HFFc6 (cell line): ENCODE measurements at places on chromosomes 3 and 15. TPM values are rescaled to one million over a fixed set of nuclear protein-coding genes. Genes with fewer than 3 reads are reported as not detected.

Gene FBLN2
- total RNA-seq, result 71.1 to 90.9 TPM (median 84.5 TPM) in 3 replicates

DNA sequence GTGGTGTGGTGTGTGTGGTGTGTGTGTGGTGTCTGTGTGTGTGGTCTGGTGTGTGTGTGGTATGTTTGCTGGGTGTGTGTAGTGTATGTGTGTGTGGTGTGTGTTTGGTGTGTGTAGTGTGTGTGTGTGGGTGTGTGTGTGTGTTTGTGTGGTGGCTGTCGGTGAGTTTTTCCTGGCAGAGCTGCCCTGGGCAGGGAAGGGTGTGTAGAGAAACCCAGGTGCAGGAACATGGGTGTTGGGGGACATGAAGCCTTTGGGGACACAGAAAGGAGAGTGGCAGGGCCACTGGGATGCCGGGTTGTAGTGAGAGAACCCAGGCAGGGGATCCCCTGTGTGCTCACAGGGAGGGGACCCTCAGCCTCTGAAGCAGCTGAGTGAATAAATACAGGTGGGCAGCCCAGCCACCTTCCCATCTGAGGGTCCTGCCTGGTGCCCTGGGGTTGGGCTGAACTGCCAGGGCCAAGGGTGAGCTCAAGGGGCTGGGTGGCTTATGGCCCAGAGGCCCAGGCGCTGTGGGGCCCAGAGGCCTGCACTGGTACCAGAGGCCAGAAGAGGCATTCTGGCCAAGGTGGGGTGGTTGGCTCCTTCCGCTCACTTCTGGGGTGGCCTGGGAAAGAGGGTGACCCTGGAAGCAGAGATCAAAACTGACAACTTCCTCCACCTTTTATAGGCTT, 48.5 kb upstream of the CTSH start:
- no peak overlapping the region for H3K4me3 ChIP-seq
- H3K27ac ChIP-seq, result no peak overlapping the region
- H3K4me1 ChIP-seq, result peaks cover 44% of the 10 kb centered on the region
- H3K36me3 ChIP-seq, result no peaks in the 10 kb centered on the region
- H3K27me3 ChIP-seq, result peaks cover 6% of the 10 kb centered on the region; the same call in 1 of the 2 replicates

Gene TMEM207
- not detected in 3 replicates for total RNA-seq

DNA sequence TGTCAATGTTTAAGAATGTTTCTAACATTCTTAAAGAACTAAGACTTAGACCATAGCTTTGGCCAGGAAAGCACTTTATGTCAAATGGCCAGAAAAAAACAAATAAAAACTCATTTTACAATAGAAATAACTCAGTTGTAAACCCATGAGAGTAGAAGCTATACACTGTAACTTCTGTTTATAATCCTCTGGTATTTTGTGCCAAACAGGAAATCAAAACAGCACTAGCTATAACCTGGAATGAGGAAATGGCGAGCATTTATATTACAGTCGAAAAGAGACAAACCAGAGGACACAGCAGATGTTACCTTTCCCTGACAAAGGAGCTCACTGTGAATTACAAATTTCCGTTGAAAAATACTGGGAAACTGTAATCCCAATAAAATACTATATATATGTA, 10.3 kb downstream of the GK5 start:
- H3K4me1 ChIP-seq, result peaks cover 54% of the 10 kb centered on the region
- no peak overlapping the region for H3K4me3 ChIP-seq
- no peak overlapping the region; the same call in 1 of the 2 replicates for H3K27ac ChIP-seq

Gene UQCC5
- total RNA-seq, result 27.2 to 33.4 TPM (median 30.0 TPM) in 3 replicates

GRCh38 chr3:54932606-54933005, 4.7 kb upstream of the LRTM1 start:
- no peak overlapping the region for H3K4me3 ChIP-seq
- DNase-seq, result no peak
- no peaks in the 10 kb centered on the region for H3K36me3 ChIP-seq
- H3K4me1 ChIP-seq, result no peaks in the 10 kb centered on the region
- H3K27ac ChIP-seq, result no peak overlapping the region

- H3K4me3 ChIP-seq, result no peak overlapping the region
- peaks cover 6% of the 10 kb centered on the region for H3K27me3 ChIP-seq
- no peaks in the 10 kb centered on the region for H3K4me1 ChIP-seq
- no peaks in the 10 kb centered on the region for H3K36me3 ChIP-seq
- no peak for DNase-seq
- no peak overlapping the region for H3K27ac ChIP-seq
Measured at GRCh38 chr3:39327053-39327745, 2.3 kb upstream of the CCR8 start.

GRCh38 chr3:8557298-8557697, 55.7 kb downstream of the LMCD1 start:
- H3K27ac ChIP-seq, result no peak overlapping the region
- DNase-seq, result no peak
- peaks cover 44% of the 10 kb centered on the region for H3K4me1 ChIP-seq
- H3K36me3 ChIP-seq, result peaks cover 5% of the 10 kb centered on the region; the same call in 1 of the 2 replicates

Gene PLXNA1
- 43.9 to 56.1 TPM (median 51.5 TPM) in 3 replicates for total RNA-seq

- DNase-seq, result no peak
- no peak overlapping the region for H3K27ac ChIP-seq
- H3K4me1 ChIP-seq, result peaks cover 19% of the 10 kb centered on the region
- peaks cover 10% of the 10 kb centered on the region for H3K27me3 ChIP-seq
- H3K4me3 ChIP-seq, result no peak overlapping the region
Measured at GRCh38 chr3:138344754-138345153, 3.6 kb upstream of the MRAS start.

Gene IP6K2
- total RNA-seq, result 47.3 to 57.7 TPM (median 53.3 TPM) in 3 replicates

DNA sequence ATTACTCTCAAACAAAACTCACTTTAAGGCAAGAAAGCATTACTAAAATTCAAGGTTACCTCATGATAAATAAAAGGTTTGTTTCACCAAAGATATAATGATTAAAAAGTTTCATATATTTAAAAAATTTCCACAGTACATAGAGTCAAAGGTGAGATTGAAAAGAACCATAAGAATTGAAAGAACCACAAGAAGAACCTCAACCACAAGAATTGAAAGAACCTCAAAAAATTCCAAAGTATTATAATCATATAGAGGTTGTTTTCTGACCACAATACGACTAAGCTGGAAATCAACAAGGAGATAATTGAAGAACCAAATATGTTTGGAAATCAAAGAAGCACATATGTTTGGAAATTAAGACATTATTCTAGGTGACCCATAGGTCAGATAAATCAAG, 52.7 kb downstream of the SLC25A36 start:
- DNase-seq, result no peak
- no peaks in the 10 kb centered on the region for H3K36me3 ChIP-seq
- H3K27ac ChIP-seq, result no peak overlapping the region
- peaks cover 2% of the 10 kb centered on the region for H3K27me3 ChIP-seq
- no peak overlapping the region for H3K4me3 ChIP-seq

- DNase-seq, result no peak
- H3K36me3 ChIP-seq, result 0 out of 2 replicates have a peak, but pooled peaks cover 4% of the 10 kb centered on the region
- H3K4me3 ChIP-seq, result no peak overlapping the region
- H3K27ac ChIP-seq, result no peak overlapping the region
Measured at GRCh38 chr3:140573011-140573410, 104.9 kb upstream of the TRIM42 start.

Gene P2RY14
- total RNA-seq, result not detected in 3 replicates

DNA sequence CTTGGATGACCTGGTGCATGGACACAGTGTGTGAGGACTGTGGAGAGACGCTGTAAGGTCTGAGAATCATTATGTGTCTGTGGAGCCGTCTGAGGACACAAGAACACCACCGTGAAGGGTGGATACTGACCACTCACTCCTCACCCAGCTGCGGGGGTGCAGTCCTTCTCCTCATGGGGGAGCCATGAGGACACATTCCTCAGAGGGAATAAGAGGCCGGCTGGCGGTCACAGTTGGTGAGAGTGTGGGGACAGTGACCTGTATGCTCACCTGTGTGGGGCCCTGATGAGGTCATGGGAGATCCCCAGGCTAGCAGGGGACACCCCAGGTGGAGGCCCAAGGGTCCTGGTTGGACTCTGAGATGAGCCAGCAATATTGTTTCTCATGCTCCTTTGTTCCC, 2.5 kb upstream of the TRPM1 start:
- H3K27ac ChIP-seq, result no peak overlapping the region
- H3K27me3 ChIP-seq, result no peaks in the 10 kb centered on the region; the same call in 1 of the 2 replicates
- no peak overlapping the region for H3K4me3 ChIP-seq
- H3K36me3 ChIP-seq, result no peaks in the 10 kb centered on the region
- H3K4me1 ChIP-seq, result peaks cover 51% of the 10 kb centered on the region
- no peak for DNase-seq
